ENCODE measurements at places on chromosomes 7 and 10.
A peak's percentile ranks its signal among the peaks of the same experiment; 100 is the strongest.

DNA sequence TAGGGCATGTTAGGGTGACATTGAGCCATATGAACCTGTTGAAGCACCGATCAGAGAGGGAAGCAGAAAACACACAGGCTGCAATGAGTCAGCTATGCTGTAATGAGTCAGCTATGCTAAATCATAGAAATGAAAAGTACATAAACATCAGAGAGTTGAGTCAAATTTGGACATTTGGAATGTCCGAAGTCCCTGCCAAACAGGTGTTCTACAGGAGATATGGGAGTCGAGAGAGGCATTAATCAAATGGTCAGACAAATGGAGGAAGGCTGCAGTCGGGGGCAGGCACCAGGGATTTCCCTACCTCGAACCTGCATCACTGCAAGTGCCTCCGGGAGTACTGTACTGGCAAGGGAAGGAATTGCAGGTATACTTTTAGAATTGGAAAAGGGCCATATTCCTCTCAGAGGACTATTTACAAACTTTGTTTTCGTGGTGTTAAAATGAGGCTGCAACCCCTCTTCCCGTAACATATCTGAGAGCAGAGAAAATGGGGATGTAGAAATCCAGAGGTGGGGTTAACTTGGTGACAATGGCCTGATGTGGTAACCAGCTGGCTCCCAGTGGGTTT, 8.8 kb upstream of the ZC3HAV1 start:
- DNase-seq: no peak

DNA sequence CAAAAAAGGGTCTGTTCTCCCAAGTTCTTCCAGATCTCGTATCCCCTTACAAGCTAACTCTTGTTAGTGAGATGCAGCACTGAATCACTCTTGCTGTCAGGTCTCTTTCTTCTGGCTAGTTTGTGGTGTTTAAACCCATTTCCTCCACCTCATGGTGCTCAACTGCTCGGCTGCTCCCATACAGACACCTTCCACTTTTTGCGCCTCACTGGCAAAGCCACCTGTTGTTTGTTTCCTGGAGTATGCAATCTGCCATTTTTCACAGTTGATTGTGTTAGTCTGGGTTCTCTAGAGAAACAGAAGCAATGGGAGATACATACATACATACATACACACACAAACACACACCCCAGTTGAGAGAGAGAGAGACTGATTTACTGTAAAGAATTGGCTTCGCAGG, 124.4 kb upstream of the SP8 start:
- no peak for DNase-seq

DNA sequence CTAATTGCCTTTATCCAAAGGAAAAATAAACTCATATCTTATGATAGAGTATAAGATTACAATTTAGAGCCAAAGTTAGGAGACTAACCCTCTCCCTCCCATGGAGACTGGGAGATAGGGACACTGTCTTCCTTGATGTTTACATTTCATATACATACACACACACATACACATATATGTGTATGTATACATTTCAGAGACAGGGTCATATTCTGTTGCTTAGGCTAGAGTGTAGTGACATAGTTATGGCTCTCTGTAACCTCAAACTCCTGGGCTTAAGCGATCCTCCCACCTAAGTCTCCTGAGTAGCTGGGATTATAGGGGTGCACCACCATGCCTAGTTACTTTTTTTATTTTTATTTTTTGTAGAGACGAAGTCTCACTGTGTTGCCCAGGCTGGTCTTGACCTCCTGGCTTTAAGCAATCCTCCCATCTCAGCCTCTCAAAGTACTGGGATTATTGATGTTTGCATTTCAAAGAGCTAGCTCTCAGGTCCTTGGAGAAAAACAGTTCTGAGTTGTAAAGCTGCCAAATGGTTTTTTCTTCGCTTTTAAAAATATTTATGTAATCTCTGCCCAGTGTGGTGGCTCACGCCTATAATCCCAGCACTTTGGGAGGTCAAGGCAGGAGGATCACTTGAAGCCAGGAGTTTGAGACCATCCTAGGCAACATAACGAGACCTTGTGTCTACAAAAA, 8.1 kb upstream of the REPIN1 start:
- peak; percentile 3 for DNase-seq

GRCh38 chr10:130728531-130729215, 582.8 kb downstream of the TCERG1L start:
- no peak for DNase-seq

DNA sequence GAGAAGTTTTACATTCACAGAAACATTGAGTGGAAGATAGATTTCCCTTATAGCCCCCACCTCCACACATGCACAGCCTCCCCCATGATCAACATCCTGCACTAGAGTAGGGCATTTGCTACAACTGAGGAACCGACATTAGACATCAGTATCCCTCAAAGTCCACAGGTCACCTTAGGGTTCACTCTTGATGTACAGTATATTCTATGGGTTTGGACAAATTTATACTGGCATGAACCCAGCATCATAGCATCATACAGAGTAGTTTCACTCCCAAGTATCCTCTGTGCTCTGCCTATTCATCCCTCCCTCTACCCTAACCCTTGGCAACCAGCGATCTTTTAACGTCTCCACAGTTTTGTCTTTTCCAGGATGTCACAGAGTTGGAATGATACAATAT, 64.4 kb downstream of the VSTM4 start:
- no peak for DNase-seq

DNA sequence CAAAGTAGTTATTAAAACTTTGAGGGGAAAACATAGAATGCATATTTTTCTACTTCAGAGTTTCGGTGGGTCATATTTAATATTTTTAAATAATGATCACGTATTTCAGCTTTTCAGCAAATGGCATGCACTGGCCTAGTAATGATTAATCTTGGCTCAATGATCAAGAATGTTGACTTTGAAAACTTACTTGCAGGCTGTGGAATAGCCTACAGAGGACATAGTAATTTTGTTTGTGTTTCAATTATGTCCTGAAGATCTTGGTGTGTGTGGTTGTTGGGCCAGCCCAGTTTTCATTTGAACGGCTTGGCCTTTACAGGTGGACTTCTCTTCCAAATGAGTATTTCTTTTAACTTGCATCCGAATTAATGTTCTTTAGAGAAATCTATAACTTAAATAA, 35.1 kb downstream of the ADD3 start:
- no peak for DNase-seq

DNA sequence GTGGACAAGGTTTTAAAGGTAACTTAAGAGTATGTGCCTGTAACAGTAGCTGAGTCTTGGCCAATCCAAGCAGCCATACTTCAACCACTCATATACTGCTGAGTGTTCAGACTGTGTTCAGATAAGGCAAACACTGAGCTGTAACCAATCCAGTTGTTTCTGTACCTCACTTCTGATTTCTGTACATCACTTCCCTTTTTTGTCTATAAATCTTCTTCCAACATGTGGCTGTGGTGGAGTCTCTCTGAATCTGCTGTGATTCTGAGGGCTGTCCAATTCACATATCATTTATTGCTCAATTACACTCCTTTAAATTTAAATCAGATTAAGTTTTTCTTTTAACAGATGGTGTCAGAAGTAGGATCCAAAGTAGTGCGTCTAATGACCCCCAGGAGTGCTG, 149.5 kb upstream of the PHF14 start:
- no peak for DNase-seq

GRCh38 chr10:106952033-106952432, 212.5 kb downstream of the SORCS1 start:
- DNase-seq: no peak

DNA sequence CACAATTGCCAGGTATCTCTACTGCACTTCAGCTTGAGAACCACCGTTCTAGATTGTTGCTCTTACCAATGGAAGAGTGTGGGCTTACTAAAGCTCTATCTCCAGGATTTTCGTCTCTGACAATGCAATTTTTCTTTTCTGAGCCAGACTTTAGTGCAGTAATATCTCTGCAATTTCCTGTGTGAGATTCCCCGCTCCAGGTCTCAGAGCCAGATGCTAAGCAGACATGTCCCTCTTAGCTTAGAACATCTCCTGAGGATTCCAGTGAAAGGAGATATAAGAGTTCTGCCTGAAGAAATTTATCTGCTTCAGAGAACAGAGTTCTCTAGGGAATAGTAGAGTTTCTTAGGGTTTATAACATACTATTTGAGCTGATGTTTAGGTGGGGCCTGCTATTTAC, 82.0 kb downstream of the SND1 start:
- no peak for DNase-seq

DNA sequence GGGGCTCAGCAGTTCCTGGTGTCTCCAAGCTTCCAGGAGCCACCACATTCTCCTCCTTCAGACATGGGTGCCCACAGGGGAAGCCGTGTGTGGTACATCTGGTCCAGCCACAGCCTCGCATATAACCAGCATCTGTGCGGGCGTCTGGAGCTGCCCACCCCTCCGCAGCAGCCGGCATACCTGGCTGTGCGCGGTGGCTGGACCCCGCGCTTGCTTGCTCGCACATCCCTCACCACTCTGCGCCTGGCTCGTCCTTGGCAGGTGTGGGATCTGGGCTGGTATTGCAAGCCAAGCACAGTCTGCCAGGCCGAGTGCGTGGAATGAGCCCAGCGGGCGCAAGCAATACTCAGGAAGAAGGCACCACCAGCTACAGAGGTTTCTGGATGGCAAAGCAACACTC, 117.7 kb upstream of the MBL2 start:
- DNase-seq: no peak

DNA sequence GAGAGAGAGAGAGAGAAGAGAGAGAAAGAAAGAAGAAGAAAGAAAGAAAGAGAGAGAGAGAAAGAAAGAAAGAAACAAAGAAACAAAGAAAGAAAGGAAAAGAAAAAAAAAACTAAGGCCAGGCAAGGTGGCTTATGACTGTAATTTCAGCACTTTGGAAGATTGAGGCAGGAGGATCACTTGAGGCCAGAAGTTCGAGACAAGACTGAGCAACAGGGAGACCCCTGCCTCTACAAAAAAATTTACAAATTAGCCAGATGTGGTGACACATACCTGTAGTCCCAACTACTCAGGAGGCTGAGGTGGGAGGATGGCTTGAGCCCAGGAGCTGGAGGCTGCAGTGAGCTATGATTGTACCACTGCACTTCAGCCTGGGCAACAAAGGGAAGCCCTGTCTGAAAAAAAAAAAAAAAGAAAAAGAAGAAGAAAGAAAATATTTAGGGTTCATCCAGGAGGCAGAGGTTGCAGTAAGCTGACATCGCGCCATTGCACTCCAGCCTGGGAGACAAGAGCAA, 2.8 kb downstream of the SERPINE1 start:
- no peak for DNase-seq

GRCh38 chr7:92778972-92779371, 57.4 kb downstream of the CDK6 start:
- DNase-seq: no peak

DNA sequence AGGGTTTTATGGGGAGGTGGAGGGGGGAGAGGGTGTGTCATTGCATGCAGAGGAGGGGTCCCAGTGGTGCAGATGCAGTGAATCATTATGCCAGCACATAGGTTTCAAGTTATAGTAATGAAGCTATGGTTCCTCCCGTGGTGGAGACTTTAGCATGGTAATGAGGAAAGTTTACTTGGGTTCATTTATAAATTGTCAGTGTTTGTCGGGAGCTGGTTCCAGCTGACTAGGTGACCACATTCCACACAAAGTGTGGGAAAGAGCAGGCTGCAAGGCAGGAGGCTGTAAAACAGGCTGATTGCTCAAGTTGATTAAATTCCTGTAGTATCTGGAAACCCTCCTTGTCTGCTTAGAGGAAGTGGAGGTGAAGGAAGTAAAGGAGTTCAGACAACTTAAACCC, 78.9 kb downstream of the SRI start:
- no peak for DNase-seq

GRCh38 chr7:56537952-56538351, 421.7 kb upstream of the NUPR2 start:
- no peak for DNase-seq

DNA sequence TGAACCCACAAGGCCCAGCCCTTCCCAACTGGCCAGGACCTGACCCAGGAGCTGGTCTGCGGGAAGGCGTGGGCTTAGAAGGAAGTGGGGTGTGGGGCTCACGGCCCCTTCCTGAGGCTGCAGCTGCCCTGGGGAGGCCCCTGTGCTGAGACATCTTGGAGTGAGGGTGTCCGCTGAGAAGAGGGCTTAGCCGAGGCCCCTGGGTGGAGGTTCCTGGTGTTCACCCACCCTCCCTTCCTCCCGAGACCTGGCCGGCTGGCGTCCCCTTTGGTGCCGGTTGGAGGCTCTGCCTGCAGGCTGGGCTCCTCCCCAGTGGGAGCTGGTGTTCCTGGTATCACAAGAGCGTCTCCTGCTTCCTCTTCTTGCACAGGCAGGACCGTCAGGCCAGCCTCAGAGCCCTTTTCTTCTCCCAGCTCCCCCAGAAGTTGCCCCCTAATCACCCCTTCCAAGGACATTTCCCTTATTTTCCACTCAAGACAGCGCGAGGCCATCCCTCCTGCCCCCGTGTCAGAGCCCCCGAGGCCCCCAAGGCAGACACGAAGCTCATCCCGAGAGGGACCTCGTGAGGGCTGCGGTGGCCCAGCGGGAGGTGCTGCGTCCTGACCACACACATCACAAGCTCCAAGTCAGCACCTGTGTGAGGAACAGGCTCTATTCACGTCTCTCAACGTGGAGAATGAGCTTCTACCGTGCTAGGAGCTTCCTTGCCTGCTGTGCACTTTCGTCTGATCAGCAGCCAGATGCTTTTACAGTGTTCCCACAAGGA, 25.1 kb upstream of the FAM20C start:
- DNase-seq: no peak

DNA sequence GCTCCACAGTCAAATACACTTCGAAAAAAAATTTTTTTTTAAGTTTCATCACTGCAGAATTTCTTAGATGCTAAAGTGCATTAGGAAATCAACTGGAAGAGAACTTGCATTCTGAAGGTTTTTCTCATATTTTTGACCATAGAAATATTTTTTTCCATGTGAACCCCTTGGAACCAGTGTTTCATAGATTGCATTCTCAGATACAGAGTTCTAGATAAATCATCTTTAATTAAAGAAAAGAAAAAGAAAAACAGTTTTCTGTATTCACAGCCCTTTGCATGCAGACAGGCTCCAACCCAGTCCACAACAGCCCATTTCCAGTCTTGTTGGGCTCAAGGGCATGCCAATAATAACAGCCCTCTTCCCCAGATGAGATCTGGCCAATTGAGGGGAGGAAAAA, 75.5 kb upstream of the RPA3 start:
- DNase-seq: no peak

- DNase-seq: no peak
These were observed 99.8 kb downstream of the CCDC71L start for GRCh38 chr7:106561151-106561550.

GRCh38 chr7:113207441-113207840, 89.1 kb upstream of the SMIM30 start:
- DNase-seq: no peak

DNA sequence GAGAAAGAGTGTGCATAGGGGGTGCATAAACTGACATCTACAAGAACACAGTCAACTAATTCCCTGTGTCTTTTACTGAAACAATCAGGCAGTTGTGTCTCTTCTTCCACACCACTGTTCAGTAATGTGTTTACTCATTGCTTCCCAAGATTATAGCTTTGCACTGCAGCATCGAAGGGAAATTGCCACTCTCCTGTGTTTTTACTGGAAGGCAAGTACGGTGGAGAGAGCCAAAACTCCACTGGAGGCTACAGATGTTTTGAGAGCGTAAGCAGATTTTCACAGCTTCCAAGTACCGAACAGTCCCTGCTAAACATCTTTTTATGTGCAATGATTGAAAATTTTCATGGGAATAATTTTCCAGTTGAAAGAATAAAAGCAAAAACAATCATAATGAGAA, 510.5 kb upstream of the AKR1E2 start:
- DNase-seq: no peak

Data from activated naive CD8-positive, alpha-beta T cell treated with anti-CD3 and anti-CD28 coated beads, Interleukin-2, amount 10 ng/mL, durations not matched to agents 7 days and 5 days (primary cell).